ENCODE measurements at places on chromosomes 16 and 17. TPM values are rescaled to one million over a fixed set of nuclear protein-coding genes. Genes with fewer than 3 reads are reported as not detected.

DNA sequence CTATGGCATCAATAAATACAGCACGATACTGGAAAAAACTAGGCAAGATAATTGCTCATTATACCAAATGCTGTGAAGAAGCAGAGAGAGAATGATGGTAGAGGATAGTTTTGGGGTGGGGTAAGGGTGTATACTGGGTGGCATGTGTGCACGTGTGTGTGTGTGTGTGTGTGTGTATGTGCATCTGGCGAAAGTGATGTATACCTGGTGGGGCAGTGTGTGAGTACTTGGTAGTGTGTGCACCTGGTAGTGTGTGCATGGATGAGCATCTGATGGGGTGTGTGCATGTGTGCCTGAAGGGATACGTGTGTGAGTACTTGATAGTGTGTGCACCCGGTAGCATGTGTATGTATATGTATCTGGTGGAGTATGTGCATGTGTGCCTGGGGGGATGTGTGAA is 347.3 kb downstream of the CPPED1 start:
- H3K27me3 ChIP-seq, result no peaks in the 10 kb centered on the region
- H3K4me3 ChIP-seq, result no peak overlapping the region
- DNase-seq, result no peak
- peaks cover 2% of the 10 kb centered on the region for H3K4me1 ChIP-seq
- H3K27ac ChIP-seq, result no peak overlapping the region

KRT25 gene
- total RNA-seq, result not detected

HES7 gene
- total RNA-seq, result not detected

DNA sequence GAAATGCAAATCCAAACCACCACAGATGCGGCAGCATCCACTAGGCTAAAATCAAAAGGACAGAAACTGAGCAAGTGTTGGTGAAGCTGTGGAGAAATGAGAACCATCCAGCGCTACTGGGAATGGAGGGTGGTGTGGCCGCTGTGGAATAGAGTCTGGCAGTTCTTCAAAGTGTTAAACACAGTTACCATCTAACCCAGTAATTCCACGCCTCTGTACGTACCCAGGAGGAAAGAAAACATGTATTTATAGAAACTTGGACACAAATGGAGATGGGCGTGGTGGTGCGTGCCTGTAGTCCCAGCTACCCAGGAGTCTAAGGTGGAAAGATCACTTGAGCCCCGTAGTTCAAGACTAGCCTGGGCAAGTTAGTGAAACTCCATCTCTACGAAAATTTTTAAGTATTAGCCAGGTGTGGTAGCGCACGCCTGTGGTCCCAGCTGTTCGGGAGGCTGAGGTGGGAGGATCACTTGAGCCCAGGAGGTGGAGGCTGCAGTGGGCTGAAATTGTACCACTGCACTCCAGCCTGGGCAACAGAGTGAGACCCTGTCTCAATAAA is 11.6 kb downstream of the SLC25A10 start:
- H3K4me3 ChIP-seq, result no peak overlapping the region
- no peaks in the 10 kb centered on the region for H3K36me3 ChIP-seq
- H3K27me3 ChIP-seq, result no peaks in the 10 kb centered on the region
- H3K4me1 ChIP-seq, result peaks cover 6% of the 10 kb centered on the region
- no peak for DNase-seq

DNA sequence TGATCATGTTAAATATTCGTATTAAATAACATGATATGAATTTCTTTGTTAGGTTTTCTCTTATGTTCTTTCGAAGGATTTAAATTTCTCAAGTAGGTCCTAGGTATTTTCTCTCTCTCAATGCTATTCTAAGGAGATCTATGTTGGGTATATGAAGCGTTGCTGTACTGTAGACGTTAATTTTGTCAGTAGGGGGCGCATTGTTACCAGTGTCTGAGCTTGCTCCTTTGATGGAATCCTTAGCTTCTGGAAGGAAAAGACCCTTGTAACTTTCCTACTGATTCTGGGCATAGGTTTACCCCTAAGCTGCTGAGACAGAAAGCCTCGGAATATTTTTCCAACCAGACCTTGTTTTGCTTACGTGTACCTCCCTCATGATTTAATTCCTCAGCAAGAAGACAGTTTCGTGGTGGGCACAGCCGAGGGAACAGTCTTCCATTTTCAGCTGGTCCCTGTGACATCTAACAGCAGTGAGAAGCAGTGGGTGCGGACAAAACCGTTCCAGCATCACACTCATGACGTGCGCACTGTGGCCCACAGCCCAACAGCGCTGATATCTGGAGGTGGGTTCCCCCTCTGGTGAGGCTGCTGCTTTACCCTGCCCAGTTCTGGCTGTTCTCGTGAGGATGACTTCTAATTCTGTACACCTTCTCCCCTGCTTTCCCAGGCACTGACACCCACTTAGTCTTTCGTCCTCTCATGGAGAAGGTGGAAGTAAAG is 17.9 kb downstream of the UTP4 start:
- H3K4me3 ChIP-seq, result no peak overlapping the region
- H3K4me1 ChIP-seq, result no peaks in the 10 kb centered on the region
- no peak overlapping the region for H3K27ac ChIP-seq
- no peak for DNase-seq

ACSM5 gene
- 4.9 TPM for total RNA-seq

DNA sequence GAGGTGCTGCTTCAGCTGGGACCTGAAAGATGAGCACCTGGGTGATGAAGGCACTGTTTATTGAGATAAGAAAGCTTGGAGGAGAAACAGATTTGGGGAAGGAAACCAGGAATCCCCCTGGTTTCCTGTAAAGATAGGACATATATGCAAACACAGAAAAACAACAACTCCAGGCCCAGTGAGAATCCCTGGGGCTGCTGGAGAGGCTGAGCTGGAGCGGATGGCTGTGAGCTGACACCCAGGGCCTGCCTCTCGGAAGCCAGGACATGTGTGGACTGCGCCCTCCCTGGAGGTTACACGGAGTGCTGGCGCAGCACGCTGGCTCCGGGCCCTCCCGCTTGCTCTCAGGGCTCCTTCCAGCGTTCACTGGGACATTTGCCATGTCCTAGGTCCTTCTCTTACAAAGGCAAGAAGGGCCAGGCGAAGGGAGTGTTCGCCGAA is 57.5 kb downstream of the CYB5B start:
- no peaks in the 10 kb centered on the region for H3K36me3 ChIP-seq
- no peaks in the 10 kb centered on the region for H3K27me3 ChIP-seq
- H3K4me1 ChIP-seq, result no peaks in the 10 kb centered on the region

- no peaks in the 10 kb centered on the region for H3K36me3 ChIP-seq
- no peak overlapping the region for H3K4me3 ChIP-seq
- DNase-seq, result no peak
- H3K27me3 ChIP-seq, result no peaks in the 10 kb centered on the region
- no peak overlapping the region for H3K27ac ChIP-seq
These were observed 150.5 kb upstream of the SOX9 start for GRCh38 chr17:71970312-71970711.

DNA sequence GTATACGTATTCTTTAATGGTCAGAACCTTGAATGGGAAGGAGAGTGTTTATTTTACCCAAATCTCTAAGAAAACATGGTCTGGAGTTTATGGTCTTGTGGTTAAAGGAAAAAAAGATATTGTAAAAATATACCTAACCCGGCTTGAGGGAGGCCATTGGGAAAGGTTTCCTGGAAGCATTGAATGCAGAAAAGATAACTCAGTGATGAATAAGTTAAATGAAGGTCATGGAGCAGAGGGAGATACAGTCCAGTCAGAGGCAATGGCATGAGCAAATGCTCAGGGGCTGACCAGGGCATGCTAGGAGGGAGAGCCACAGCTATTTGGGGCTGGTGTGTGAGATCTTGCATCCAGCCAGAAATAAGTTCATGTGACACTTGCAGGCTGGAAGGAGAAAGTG is 430.4 kb upstream of the CDH5 start:
- no peaks in the 10 kb centered on the region for H3K36me3 ChIP-seq
- no peaks in the 10 kb centered on the region for H3K4me1 ChIP-seq
- no peak overlapping the region for H3K4me3 ChIP-seq

CNTD1 gene
- total RNA-seq, result not detected

DNA sequence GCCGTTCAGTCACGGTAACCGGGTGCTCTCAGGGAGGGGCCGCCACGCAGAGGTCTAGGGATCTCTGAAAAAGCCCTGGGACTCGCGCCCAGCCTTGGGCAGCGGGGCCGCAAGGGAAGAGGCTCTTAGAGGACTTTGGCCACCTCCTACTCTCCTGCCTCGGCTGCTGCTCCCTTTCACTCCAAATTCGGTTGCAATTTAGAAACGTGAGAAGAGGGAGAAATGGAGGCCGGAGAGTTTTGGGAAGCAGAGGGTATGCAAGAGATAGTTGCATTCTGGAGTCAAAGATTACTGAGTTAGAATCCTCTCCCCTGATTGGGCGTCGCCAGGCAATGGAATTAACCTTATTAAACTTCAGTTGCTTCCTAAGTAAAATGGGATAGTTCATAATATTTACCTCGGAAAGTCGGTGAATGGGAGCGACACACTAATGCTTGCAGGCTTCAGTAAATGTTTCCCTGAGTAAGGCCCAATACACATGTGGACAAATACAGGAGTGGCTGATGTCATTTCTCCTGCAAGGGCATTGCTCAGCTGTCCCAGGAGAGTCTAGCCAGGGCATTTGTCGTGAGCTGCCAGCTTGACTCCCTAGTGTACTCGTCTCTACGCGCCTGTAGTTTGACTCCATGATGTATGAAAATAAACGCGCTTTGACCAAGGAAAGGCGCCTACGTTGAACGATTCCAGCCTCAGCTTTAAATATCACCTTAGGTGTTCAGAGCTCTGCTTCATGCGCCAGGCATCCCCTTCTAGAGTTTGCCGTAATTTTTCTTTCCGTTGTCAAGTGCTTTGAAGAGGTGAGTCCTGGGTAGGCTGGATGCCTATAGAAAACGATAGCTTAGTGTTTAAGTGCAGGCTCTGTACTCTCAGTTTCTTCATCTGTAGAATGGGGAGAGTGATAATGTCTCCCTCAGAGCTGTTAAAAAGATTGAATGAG is 667 bp downstream of the OGFOD1 start:
- H3K27ac ChIP-seq, result peak overlapping the region; percentile 85
- no peaks in the 10 kb centered on the region for H3K27me3 ChIP-seq
- no peak for DNase-seq
- H3K4me1 ChIP-seq, result peaks cover 36% of the 10 kb centered on the region

GRCh38 chr16:46673320-46674013 is 15.5 kb downstream of the VPS35 start:
- no peak overlapping the region for H3K4me3 ChIP-seq
- peaks cover 13% of the 10 kb centered on the region for H3K36me3 ChIP-seq
- H3K4me1 ChIP-seq, result no peaks in the 10 kb centered on the region
- H3K27me3 ChIP-seq, result no peaks in the 10 kb centered on the region

GRCh38 chr17:9086577-9086976 is 65.3 kb downstream of the NTN1 start:
- no peak overlapping the region for H3K4me3 ChIP-seq
- H3K27ac ChIP-seq, result no peak overlapping the region
- no peaks in the 10 kb centered on the region for H3K36me3 ChIP-seq
- H3K27me3 ChIP-seq, result no peaks in the 10 kb centered on the region

TMIGD1 gene
- total RNA-seq, result not detected

CHST6 gene
- 1.1 TPM for total RNA-seq

TSPAN10 gene
- 0.66 TPM for total RNA-seq

BCAR1 gene
- 23.9 TPM for total RNA-seq

SLC5A2 gene
- 0.49 TPM for total RNA-seq

DNA sequence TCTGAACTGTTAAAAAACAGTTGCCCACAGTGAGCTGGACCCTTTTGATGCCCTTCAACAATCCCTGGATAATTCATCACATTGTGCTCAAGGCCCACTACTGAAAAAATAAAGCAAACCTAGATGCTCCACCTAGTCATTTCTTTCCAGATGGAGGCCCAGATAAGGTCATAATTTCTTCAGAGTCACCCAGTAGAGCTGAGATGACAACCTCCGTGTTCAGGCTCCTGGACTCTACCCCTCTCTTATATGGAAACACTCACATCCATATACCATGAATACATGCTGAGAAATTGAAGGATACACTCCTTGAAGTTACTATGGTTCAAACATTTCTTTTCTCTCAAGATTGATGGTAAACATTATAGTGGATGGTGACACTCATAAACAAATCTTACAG is 2.7 kb upstream of the ABCA3 start:
- H3K36me3 ChIP-seq, result no peaks in the 10 kb centered on the region
- H3K27ac ChIP-seq, result no peak overlapping the region
- DNase-seq, result no peak
- H3K4me3 ChIP-seq, result no peak overlapping the region
- no peaks in the 10 kb centered on the region for H3K27me3 ChIP-seq
- H3K4me1 ChIP-seq, result peaks cover 27% of the 10 kb centered on the region

STH gene
- total RNA-seq, result not detected

DNA sequence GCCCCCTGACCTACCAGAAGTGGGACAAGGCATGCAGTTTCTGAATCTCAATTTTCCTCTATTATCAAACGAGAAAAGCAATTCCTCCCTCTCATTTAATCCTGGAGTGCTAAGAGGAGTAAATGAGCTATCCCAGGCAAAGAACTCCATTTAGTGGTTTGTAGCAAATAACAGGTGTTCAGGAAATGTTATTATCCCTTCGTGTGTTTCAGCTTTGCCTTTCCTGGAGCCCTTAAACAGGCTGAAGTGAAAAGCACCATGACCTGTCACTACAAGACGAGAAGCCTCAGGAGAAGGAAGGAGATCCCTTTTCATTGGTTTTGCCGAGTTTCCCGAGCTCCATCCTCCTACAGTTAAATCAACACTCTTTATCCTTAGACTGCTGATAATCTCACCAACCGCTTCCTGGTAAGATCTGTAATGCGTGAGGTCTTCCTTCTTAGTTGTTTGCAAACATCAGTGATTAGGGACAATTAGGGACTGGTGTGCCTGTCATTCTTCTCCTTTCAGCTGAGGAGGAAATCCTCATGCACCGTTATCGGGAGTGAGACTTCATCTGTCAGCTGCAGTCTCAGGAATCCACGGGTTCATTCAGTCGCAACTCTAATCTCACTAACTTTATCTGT is 30.8 kb upstream of the MYOCD start:
- H3K4me3 ChIP-seq, result no peak overlapping the region
- no peaks in the 10 kb centered on the region for H3K36me3 ChIP-seq
- no peak for DNase-seq
- no peak overlapping the region for H3K27ac ChIP-seq
- H3K27me3 ChIP-seq, result no peaks in the 10 kb centered on the region

FBXO31 gene
- 120 TPM for total RNA-seq

ARHGDIG gene
- total RNA-seq, result 5.7 TPM

DNA sequence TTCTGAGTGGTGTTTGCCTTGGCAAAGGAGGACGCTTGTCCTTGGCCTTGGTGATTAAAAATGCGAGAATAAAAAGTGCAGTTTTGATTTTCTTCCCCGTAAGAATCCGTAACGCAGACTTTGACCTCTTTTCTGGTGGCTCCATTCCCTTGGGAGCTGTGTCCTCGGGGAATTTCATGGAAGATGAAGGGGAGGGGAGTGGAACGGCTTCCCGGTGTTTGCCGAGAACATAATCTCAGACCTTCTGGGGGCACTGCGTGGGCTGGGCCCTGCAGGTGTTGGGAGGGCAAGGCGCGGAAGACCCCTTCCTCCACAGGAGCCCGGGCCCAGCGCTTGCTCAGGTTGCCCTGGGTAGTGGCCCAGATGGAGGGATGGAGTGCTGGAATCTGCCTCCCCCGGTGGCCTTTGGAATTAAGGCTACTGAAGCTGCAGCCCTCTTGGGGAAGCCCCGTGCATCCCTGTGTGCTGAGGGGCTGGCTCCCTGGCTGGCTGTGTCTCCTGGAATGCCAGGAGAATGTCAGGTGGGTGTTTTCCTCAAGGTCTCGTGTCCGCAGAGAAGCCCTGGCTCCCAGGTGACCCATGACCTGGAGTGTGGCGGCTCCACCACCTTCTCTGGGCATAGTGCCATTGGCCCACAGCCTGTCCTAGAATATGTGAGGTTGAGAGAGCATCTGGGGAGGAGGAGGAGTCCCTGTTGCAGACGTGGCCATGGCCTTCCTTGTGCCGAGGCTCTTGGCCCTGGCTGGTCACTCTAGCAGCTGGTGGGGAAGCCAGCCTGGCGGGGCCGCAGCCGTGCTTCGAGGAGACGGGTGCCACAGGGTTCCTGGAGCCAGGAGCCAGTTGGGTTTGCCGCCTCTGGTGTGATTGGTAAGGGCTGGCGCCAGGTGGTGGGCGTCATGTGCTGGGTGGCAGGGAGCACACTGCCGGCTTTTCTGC is 3.1 kb downstream of the BAIAP2 start:
- peak overlapping the region; percentile 91 for H3K27ac ChIP-seq
- H3K4me3 ChIP-seq, result peak overlapping the region; percentile 61
- no peaks in the 10 kb centered on the region for H3K27me3 ChIP-seq

Data from sigmoid colon (tissue), 7 donors.